ENCODE measurements at places on chromosomes 2 and 18.

DNA sequence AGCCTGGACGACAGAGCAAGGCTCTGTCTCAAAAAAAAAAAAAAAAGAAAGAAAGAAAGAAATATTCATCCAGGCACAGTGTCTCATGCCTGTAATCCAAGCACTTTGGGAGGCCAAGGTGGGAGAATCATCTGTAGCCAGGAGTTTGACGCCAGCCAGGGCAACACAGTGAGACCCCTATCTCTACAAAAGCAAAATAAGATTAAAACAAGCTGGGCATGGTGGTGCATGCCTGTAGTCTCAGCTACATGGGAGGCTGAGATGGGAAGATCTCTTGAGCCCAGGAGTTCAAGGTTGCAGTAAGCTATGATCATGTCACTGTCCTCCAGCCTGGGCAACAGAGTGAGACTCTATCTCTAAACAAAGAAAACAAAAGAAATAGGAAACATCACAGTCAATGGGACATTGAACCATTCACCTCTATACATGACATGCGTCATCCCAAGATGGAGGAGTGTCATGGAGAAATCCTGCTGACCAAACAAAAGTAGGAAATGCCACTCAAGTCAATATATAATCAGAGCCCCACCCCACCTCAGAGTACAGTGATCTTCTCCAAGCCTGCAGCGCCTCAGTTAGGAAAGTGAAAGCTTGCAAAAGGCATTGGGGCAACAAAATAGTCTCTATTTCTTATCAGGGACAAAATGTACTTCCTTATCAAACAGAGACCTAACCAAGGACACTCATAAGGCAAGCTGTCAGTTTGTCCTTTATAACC is 9.8 kb downstream of the FEV start:
- DNase-seq, result no peak

GRCh38 chr2:42338567-42339190 is 22.3 kb downstream of the COX7A2L start:
- DNase-seq, result no peak

DNA sequence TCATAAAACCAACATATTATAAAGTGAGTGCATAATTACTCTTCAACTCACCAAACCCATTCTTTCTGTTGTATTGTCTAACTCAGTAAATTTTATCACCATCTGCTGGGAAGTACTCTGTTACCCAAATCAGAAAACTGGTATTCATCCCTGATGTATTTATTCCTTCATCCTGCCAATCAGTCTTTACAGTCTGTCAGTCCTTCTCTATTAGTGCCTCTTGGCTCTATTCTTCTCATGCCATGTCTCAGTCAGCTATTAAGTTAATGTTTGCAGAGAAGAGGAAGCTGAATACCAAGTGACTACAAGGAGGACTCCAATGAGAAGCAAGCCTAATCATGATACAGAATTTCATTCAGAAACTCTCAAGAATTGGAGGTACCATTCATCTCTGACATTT is 631.2 kb downstream of the CPS1 start:
- no peak for DNase-seq

DNA sequence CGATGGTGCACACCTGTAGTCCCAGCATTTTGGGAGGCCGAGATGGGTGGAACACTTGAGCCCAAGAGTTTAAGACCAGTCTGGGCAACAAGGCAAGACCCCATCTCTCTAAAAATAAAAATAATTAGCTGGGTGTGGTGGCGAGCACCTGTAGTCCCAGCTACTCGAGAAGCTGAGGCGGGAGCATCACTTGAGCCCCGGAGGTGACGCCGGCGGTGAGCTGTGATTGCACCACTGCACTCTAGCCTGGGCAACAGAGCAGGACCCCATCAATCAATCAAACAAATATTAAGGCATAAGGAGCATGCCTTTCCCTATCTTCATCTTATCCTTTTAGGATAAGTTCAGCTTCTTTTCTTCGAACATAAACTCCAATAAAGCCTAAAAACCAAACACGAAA is 1.1 kb downstream of the WDSUB1 start:
- no peak for DNase-seq

- no peak for DNase-seq
Measured at GRCh38 chr2:217836901-217837491, 165.8 kb downstream of the TNS1 start.

- no peak for DNase-seq
Measured at GRCh38 chr18:43888598-43888997, 611.3 kb upstream of the SYT4 start.

DNA sequence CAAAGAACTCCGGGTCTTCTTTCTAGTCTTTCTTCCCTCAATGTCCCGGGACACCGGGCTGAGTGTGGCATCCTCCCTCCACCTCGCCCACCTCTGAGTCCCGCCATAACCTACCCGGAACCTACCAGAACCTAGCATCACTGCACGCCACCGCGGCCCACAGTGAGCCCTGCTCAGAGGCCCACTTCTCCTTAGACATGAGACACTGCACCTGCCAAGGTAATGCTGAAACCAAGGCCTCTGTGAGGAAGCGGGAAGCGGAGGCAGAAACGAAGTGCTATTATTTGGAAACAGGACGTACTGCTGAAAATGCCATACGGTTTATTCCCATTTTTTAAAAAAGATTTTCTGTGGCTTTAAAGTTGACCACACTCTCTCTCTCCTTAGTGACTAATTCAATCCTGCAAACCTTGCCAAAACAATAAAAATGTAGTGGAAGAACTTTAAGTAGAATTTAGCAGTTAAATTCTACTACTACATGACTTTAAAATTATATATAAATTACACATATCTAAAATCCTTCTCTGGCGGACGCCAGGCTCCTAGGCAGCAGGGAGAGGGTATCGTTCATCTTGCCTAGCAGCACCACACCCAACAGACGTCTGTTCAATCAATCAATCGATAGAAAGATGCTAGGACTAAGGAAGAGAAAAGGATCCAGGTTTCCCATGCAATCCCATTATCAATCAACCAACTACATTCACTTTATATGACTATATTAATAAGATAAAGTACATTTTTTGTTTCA is 82.0 kb downstream of the ZNF516 start:
- DNase-seq, result no peak

DNA sequence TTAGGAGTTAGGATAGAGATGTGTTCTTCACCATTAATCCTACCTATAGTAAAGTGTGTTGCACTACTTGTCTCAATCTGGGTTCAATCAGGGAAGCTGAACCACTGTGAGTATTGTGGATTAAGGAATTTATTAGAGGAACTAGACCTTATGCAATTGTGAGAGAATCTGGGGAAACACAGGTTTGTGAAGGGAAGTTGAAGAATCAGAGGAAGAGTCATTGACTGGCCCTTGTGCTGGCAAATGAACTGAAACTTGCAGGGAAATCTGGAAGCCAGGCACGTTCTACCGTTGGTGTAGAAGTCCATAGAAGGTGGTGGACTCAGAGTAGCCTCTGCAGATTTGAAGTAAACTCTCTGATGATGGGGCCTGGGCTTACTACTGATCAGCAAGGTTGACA is 44.7 kb upstream of the HK2 start:
- no peak for DNase-seq

GRCh38 chr2:220814441-220814840 is 757.7 kb downstream of the EPHA4 start:
- no peak for DNase-seq

GRCh38 chr2:3876221-3876620 is 172.8 kb downstream of the DCDC2C start:
- DNase-seq, result no peak

GRCh38 chr2:197994751-197995150 is 190.4 kb downstream of the PLCL1 start:
- no peak for DNase-seq

GRCh38 chr2:150697596-150697995 is 210.1 kb upstream of the RND3 start:
- no peak for DNase-seq

DNA sequence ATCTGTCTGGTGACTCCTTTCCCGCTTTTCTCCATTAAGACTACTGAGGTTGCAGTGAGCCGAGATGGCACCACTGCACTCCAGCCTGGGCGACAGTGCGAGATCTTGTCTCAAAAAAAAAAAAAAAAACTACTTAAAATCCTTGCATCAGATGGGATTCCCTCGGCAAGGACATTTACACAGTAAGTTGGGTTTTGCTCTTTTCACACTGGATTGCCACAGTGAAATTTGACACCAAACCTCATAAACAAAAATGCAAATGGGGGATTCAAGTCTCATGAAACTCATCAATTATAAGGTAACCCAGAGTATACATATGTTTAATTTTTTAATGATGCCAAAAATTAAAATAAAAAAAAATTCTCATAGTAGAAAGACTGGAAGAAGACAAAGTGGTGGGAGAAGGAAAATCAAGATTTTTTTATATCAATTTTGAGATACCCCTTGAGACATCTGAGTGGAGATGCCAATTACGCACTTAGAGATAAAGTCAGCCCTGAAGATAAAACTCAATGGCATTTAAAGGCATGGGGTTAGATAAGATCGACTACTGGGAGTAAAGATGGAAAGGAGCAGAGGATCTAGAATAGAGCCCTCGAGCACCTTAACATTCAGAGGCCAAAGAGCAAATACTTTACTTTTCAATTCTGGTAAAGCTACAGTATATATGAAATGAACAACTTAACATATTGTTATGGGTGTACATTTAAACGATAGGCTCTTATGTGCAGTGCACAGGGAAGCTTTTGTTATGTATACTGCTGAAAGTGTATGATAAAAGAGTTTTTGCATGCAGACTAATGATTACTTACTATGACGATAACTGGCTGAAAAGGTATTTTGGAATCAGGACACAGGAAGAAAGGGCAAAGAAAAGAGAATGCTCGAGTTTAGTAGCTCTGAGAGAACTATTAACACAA is 37.6 kb downstream of the CHMP3 start:
- no peak for DNase-seq

GRCh38 chr2:157727693-157728092 is 99.0 kb upstream of the ACVR1C start:
- DNase-seq, result no peak

GRCh38 chr2:83531206-83531826 is 927.8 kb downstream of the SUCLG1 start:
- DNase-seq, result no peak

GRCh38 chr2:38835990-38836389 is 39.7 kb downstream of the DHX57 start:
- no peak for DNase-seq

DNA sequence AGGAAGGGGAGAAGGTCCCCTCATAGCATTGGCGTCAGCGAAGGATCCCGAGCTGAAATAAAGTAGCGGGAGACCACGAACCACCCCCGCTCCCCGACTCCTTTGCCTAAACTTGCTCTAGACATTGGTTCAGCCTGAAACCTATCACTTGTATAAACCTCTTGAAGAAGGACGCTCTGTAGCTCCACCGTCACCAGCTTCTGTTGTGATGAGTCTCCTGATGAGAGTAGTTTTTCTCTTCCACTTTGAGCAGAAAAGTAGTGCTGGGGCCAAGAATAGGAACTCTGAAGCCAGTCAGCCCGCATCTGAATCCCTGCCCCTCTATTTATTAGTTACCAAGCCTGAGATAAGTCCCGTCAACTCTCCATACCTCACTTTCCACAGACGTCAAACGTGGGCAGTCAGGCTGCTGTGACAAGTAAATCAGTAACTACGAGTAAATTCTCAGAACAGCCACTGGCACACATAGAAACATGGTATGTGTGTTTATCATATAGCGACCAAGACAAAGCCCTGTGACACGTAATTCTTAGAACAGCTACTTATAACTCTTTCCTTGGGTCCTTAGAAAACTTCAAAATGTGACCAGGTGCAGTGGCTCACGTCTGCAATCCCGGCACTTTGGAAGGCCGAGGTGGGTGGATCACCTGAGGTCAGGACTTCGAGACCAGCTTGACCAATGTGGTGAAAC is 61.7 kb downstream of the CD226 start:
- no peak for DNase-seq

DNA sequence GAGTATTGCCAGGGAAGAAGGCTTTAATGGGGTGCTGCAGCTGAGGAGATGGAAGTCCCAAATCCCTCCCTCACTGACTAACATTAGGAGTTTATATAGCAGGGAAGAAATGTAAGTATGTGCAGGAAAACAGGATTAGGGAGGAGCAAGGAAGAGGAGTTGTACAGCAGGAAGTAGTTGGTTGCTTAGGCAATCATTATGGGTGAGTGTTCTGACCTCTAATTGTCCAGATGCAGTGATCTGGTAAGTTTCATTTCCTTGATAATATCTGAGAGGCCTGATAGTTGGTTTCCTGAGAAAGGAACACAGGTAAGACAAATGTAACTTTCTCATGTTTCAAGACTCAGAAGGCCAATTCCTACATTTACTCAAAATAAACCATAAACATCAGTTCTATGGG is 331.9 kb upstream of the GULP1 start:
- peak; percentile 7 for DNase-seq

GRCh38 chr2:204321910-204322751 is 223.1 kb upstream of the PARD3B start:
- DNase-seq, result peak; percentile 29

GRCh38 chr18:79639072-79639829 is 40.4 kb upstream of the CTDP1 start:
- no peak for DNase-seq

DNA sequence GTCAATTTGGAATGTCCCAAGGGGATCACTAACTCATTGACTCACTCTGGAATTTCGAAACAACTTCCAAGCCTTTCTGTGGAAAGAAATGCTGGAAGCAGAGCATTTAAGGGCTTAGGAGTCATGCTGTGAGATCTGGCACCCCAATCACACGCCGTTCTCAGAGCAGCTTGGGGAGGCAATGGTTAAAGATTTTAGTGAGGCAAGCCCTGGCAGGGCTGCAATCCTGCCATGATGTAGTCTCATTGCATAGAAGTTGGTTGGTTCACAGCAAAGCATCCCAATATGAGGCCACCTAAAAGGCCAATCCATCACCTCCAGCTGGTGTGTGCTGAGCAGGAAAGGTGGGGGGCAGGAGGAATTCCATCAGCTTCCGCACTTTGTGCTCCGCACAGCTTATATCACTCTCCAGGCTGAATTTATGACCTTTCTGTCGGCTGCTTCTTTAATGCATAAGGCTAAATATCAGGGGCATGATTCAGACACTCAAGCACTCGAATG is 1043.9 kb upstream of the POU3F3 start:
- DNase-seq, result no peak

DNA sequence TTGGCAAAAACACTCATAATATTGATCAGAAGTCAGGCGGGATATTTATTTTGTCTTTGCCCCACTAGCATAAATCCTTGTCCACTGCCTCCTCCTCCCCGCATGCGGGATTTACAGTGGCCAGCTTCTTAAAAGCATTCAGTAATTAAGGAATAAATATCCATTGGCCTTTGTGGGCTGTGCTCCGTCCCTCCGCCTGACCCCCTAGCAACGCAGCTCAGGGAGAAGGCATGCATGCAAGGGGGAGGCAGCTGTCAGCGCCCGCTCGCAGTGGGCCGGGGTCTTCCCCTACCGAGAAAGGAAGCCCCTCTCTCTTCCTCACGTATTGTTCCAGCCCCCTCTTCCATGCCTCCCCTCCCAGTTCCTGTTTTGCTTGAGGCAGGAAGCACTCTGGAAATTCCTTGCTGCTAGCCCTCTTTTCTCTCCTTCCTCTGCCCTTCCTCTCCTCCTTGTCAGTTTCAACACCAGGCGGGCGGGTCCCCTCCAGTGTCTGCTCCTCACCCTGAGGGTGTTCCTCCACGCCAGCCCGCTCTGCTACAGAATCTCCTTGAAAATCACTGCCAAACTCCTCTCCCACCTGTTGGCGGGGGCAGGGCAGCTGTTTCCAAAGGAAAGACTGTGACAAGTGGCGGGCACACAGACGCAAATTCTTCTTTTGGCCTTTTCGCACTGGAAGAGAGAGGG is 60.1 kb downstream of the GBX2 start:
- DNase-seq, result no peak
